ENCODE measurements at places on chromosomes 2 and 18.
A peak's percentile ranks its signal among the peaks of the same experiment; 100 is the strongest.

DNA sequence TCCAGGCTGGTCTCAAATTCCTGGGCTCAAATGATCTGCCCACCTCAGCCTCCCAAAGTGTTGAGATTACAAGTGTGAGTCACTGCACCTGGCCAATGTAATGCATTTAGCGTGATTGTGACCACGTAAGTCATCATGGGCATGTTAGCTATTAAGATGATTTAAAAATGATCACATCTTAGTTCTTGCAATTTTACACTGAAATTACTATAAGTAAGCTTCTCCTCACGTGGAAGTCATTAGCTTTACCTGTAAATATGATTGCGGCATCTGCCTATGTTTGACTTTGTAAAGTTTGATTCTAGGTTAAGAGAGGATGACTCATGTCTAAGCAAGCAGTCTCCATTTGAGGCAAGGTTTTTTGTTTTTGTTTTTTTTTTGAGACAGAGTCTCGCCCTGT lies 85.5 kb downstream of the PMAIP1 start:
- no peak for DNase-seq

GRCh38 chr2:75702593-75702992 lies 8.1 kb downstream of the GCFC2 start:
- no peak for DNase-seq

- no peak for DNase-seq
Measured at GRCh38 chr2:238667639-238668038, 180.2 kb upstream of the TWIST2 start.

DNA sequence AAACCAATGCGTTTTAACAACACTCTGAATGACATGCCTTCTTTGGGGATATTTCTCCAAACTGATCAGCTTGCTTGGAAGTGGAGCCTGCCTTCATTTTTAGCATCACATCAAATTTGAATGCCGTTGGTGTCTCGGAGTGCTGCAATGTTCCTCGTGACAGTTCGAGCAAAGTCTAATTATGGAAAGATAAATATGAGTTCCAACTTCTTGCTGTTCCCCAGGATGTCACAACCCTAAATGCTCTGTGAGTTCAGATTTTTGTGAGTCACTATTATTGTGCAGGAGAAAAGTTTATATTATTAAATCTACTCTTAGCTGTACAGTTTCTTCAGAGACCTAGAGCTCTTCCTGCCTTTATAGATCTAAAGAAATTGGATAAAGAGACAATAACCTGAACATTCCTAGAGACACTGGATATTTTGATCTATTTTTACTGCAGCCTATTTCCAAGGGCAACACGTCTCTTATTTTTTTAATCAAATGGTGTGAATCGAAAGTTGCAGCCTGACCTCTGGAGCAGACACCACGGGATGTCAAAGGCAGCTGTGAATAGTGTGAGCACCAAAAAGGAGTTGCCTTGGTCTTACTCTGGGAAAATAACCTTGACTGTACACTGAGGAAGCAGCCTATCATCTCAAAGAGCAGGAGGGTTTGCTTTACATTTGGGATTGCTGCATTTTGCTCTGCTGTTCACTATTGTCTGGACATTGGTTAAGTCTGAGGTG lies 330.1 kb downstream of the TDRD15 start:
- DNase-seq, result no peak

GRCh38 chr2:172806493-172806892 lies 70.8 kb downstream of the RAPGEF4 start:
- no peak for DNase-seq

DNA sequence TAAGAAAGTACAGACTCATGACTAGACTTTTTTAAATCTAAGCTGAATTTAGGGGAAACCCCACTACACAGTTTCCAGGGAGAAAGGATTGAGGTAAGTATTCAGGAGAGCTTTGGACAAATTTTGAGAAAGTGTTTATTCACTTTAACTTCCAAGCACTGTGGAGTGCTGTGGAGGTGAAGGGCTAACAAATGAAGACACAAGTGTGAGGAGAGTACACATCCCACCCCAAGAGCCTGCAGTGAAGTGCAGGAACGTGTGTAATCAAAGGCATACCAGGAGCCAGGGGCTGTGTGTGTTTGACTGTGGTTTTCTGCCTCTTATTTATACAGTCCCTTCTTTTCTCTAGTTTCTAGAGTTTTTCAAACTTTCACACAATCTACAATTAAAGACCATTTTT lies 118.3 kb downstream of the CMPK2 start:
- DNase-seq, result no peak

- DNase-seq, result no peak
Measured at GRCh38 chr2:85785027-85785822, 31.4 kb downstream of the ATOH8 start.

- DNase-seq, result no peak
Measured at GRCh38 chr2:99554238-99554637, 64.4 kb upstream of the REV1 start.

GRCh38 chr18:59428018-59428417 lies 69.0 kb upstream of the LMAN1 start:
- DNase-seq, result no peak

- no peak for DNase-seq
Measured at GRCh38 chr2:217035967-217036366, 176.1 kb upstream of the TNP1 start.

GRCh38 chr2:100982431-100982861 lies 19.6 kb upstream of the RPL31 start:
- no peak for DNase-seq

- no peak for DNase-seq
Measured at GRCh38 chr2:228689053-228689452, 507.6 kb upstream of the SPHKAP start.

GRCh38 chr2:113965644-113966043 lies 75.8 kb downstream of the ACTR3 start:
- no peak for DNase-seq

DNA sequence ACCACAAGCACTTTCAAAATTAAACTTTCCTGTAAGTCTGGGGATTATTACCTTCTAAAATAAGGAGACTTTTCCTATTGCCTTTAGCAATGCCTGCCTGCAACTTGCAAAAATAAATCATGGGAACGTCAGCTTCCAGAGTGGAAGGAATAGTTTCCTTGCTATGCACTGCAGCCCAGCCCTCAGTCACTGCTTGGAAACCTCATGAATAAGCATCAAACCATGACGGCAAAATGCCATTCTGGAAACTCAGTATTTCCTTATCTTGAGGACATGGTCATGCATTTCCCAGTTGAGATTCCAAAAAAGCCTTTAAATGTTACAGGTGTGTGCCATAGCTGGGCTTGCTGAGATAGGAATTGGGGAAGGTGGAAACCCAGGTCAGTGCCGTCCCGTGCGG lies 84.2 kb upstream of the OTOS start:
- DNase-seq, result no peak

GRCh38 chr18:390741-391478 lies 109.6 kb downstream of the COLEC12 start:
- no peak for DNase-seq

- DNase-seq, result no peak
Measured at GRCh38 chr18:48546396-48546795, 7.6 kb downstream of the CTIF start.

- peak; percentile 71 for DNase-seq
Measured at GRCh38 chr2:208025037-208025813, at the start of gene PLEKHM3. Gene PLEKHM3 (minus strand): TSS chr2:208025527. CDS start chr2:208001639, 23,888 bp downstream.

Measured in stimulated activated CD4-positive, alpha-beta T cell treated with anti-CD3 and anti-CD28 coated beads, Interleukin-1b, Interleukin-23, amount 100 ng/mL, for 4 hours (primary cell).